HCEC 1CT (cell line): ENCODE measurements at places on chromosomes 6 and 20.

GRCh38 chr20:21505810-21506530 lies 7.9 kb downstream of the NKX2-2 start:
- no peak for DNase-seq

DNA sequence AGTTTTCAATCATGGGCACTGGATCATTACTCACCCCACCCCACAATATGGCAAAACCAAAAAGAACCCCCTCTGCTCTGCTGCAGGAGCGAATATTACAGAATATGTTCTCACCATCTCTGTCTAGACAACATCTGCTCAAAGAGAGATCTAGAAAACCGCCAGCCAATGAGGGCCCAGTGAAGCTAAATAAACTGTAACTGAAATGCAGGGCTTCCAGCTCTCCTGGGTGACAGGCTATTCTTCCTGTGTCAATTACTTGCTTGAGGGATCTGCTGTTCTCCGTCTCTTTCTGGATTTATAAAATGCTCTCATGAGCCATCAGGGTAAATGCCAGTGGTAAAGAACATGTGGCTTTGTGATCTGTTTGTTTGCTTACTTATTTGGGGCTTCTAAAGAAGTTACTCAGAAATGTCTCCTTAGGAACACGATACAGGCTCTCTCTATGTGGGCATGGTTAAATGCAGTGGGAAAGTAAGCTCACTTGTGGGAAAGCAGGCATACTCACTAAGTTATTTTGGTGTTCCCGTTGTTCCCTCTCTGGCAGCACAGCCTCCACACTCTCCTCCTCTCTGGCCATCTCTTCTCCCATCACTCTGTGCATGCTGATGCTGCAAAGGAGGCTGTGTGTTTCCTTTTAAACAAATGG lies 44.8 kb downstream of the TTI1 start:
- DNase-seq = no peak

DNA sequence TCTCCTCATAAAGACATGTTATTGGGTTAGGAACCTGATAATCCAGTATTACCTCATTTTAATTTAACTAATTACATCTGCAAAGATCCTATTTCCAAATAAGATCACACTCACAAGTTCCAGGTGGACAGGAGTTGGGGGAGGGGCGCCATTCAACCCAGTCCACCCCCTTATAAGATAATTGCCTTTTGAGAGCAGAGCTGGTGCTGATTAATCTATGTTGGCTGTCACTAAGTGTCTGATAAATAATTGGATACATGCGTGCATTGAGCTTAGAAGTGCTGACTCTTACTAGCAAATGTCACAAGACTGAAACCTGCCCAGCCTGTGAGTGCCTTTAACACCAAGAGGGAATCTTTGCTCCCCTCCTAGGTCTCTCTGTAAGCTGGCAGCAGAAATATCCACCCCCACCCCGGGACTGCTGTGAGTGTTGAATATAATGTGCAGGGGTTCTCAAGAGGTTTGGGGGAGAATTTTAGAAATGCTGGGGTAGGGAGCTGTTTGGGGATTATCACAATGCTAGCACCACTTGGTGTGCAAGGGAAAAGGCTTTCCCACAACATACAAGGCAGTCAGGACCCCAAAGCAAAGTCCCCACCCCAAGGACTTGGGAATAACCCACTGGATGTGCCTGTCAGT lies 87.5 kb downstream of the ANKRD60 start:
- DNase-seq = no peak

DNA sequence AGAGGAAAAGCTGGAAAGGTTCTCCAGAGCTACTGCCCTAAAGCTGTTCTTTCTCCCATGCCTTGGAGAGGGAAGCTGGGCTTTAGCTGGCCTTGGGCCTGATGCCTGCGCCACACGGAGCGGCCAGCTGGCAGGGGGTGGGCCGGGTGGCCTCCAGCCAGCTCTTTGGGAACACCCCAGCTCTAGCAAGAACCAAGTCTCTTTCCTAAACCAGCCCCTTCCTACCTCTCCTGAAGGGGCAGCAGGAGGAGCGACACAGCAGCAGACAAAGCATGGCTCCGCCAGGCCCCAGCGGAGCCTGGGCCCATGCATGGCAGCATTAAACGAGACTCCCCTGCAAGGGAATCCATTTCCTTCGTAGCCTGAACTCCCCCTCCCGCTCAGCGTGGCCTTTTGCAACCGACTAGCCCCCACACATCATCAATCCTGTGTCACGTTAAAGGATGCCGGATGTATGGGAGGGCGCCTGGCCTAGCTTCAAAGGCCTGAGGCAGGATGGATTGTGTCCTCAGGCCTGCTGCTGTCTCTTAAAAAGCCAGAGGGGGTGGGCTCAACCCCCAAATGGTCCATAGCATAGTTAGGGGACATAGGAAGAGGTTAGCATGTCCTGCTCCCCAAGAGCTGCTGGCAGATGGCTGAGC lies 14.0 kb downstream of the MRPS18A start:
- DNase-seq = no peak
